ENCODE measurements at places on chromosomes 3 and 15.

GRCh38 chr3:151845306-151845905 is 28.0 kb upstream of the SUCNR1 start:
- DNase-seq = no peak

GRCh38 chr3:50559702-50560101 is 7.8 kb downstream of the C3orf18 start:
- no peak for DNase-seq

GRCh38 chr3:98777801-98778220 is 14.7 kb downstream of the ST3GAL6 start:
- no peak for DNase-seq

- DNase-seq = no peak
Measured at GRCh38 chr3:7977245-7978086, 524.2 kb upstream of the LMCD1 start.

- DNase-seq = no peak
Measured at GRCh38 chr3:52896613-52897012, 735 bp downstream of the STIMATE start.

DNA sequence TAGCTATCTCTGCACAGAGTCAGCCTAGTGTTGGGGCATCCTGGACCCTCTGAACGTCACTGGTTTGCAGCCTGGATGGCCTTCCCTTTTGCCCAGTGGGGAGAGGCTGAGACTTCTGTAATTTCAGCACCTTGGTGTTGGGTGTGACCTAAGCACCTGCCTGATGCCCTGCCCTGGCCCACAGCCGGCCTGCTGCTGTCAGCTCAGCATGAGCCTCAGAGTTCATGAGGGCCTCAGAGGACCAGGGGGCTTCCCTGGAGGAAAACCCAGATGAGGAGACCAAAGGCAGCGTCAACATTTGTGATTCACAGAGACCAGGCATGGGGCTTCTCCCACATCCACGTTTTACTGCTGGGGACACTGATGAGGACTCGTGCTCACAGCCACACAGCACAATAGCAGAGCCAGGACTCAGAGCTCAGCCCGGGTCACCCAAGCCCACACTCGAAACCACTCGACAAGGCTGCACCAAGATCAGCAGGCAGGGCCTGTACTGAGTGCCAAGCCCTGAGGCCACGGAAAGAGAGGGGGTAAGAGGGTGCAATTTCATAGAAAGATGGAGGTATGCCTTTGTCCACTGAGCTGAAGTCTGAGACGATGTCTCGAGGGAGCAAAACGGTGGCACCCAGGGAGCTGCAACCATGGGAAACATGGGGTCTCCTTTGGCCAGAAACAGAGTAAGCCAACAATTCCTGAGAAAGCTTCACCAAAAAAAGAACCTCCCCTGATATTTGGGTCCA is 9.9 kb upstream of the GP9 start:
- DNase-seq = no peak

- no peak for DNase-seq
Measured at GRCh38 chr3:87044846-87045245, 53.9 kb upstream of the VGLL3 start.

GRCh38 chr3:58203541-58203940 is 7.2 kb downstream of the DNASE1L3 start:
- DNase-seq = no peak

DNA sequence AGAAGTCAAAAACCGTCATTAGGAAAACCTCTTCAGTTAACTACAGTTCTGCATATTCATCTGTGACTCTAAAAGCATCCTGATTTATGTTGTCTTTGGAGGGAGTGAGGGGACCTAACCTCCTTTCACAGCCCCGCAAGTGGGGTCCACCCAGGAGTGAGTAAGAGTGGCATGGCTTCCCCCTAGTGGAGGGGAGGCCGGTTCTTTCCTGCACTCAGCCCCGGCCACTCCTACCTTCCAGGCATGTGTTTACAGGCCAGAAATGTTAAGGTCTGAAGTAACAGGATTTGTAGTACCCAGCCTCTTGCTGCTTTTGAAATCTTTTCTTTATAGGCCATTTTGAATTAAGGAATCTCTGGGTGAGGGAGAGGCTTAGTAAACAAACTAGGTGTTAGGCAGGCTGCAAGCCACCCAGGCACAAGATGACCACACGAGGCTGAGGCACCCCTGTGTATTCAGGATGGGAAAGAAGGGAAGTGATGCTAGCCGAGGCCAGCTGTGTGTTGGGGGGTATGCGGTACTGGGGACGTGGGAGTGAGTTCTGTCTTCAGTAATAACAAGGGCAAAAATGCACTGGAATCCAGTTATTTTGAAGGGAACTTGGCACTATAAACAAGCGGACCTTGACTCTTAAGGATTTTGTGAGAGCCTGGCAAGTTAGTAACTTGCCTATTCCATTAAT is 50.5 kb downstream of the CTDSPL start:
- no peak for DNase-seq

DNA sequence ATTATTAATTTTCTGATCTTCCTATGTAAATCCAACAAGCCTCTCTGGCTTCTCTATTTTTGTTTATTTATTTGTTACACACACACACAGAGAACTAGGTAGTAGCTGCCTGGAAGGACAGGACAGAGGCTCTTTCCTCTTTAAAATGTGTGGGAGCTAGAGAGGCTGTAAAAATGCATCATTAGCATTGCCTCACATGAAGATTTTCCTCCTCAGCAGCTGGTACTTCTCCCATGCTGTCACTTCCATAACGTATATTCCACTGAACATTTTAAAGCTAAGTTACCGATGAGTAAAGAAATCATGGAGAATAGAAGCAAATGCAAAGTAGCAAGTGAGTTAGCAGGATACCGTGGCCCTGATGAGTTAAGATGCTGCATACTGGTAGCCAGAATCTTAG is 63.9 kb downstream of the IMPG2 start:
- DNase-seq = no peak

DNA sequence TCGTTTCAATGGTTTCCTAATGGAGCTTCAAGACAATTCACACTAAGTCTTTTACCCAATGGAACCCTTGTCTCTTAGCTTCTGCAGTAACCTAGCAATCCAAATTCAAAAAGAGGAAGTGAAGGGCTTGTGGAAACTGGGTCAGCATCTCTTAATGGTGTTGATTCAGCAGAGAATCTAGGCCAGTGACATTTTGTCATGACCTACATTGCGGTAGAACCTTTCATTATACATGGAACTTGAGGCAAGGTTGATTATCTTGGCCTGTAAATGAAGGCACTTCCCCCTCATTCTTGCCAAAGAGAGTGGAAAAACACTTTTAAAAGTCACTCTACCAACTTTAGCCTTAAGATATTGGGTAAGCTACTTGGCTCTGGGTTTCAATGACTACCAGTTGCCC is 42.8 kb downstream of the C2CD4B start:
- DNase-seq = no peak
